ENCODE measurements at places on chromosomes 3 and 15.

DNA sequence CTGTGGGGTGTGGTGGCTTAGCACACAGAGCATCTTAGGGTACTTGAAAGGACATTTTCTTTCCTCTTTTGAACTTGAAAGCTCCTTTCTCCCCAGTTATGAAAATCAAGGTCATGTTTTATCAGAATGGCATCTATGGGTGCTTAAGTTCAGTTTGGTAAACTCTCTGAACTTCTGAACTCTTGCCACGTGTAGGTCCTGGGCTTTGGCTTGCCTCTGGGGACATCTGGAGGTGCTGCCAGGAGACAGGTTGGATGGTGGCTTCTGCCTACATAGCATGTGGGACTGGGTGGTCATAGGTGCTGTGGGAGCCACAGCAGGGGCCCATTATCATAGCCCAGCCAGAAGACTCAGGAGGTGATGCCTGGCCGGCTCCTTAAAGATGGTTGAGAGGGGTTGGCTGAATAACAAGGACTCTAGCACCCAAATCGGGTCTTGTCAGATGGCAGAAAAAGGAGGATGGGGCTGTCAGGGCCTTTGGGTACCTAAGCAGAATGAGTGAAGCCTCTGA is 15.6 kb downstream of the GHRL start:
- no peak for DNase-seq
- H3K36me3 ChIP-seq, result peaks cover 30% of the 10 kb centered on the region
- H3K27me3 ChIP-seq, result no peaks in the 10 kb centered on the region
- H3K4me3 ChIP-seq, result no peak overlapping the region

DNA sequence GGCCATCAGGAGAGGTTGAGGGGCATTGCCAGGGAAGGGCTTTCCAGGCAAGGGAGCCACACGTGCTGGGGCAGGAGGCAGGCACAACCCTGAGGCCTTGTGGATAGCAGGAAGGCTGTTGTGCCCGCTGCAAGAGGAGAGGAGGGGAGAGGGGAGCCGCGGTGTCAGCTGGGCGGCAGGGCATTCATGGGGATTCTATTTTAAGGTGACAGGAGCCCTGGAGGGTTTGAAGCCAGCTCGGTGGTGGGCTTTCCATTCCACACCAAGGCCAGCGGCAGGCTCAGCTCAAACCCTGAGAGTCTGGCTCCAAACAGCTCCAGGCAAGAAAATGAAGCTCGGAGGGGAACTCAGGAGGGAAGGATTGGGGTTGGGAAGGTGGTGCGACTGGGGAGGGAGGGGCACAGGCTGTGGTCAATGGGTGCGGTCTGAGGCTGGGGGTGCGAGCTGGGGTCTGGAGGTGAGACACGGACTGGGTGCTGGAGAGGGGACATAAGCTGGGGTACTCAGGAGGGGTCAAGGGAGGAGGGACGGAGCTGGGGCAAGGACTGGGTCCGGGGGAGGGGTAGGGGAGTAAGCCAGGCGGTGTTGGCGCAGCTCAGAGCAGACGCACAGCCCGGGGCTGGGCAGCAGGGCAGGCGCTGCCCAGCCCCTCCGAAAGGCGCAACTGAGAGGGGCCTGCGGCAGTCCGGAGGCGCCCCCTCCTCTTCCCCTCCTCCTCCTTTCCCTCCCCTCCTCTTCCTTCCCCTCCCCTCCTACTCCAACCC is 43.4 kb downstream of the TPRA1 start:
- H3K4me3 ChIP-seq, result no peak overlapping the region
- peaks cover 4% of the 10 kb centered on the region for H3K4me1 ChIP-seq
- no peak for DNase-seq
- no peak overlapping the region for H3K27ac ChIP-seq
- peaks cover 37% of the 10 kb centered on the region for H3K27me3 ChIP-seq
- no peaks in the 10 kb centered on the region for H3K36me3 ChIP-seq

DNA sequence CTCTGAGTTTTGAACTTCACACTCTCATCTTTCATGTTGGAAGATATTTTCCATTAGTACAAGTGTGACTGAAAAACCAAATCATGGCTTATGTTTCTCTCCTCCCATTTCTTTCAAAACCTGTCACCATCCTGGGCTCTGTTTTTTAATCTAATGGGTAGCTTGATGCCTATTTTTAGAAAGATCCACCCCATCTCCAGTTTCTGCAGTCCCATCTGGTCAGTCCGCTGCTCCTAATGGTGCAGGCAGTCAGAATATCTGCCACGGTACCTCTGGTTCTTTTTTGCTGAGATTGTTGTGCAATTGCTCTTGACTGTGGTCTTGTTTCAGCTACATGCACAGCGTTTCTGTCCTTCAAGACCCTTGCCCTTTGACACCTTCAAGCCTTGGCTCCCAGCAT is 240.9 kb upstream of the CADM2 start:
- no peaks in the 10 kb centered on the region for H3K4me1 ChIP-seq
- no peak overlapping the region for H3K4me3 ChIP-seq
- no peak overlapping the region for H3K27ac ChIP-seq
- H3K36me3 ChIP-seq, result no peaks in the 10 kb centered on the region
- no peak for DNase-seq

DNA sequence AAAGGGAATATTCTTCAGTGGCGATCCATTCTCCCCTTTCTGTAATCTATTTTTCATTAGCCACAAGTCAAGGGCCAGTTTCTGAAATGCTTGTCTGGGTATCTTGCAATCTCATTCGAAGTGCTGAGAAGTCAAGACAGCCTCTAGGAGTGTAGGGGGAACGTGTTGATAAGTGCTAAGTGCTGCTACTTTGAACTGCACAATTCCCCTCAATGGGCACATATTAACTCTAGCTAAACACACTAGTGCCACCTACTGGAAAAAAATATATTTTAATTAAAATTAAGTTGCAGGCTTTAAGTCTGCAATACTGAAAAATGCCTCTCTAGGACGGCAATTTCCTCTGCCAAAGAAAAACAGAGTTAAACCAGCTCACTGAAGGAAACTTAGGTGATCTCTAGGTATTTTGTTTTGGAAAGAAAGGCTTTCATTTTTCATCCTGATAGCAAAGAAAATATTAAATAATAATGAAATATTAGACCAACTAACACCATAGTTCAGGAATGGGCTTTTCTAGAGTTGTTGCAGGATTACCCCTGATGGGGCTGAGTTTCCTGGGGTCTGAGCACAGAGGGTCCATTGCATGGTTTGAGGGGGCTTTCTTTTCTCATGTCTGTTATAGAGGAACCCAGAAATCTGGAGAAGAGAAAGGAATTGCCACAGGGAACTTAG is 181.9 kb upstream of the KBTBD8 start:
- H3K27ac ChIP-seq, result no peak overlapping the region
- DNase-seq, result no peak
- H3K36me3 ChIP-seq, result no peaks in the 10 kb centered on the region
- H3K4me3 ChIP-seq, result no peak overlapping the region
- peaks cover 14% of the 10 kb centered on the region for H3K27me3 ChIP-seq
- H3K4me1 ChIP-seq, result no peaks in the 10 kb centered on the region

- H3K27ac ChIP-seq, result no peak overlapping the region
- no peak overlapping the region for H3K4me3 ChIP-seq
- H3K4me1 ChIP-seq, result no peaks in the 10 kb centered on the region
- H3K36me3 ChIP-seq, result no peaks in the 10 kb centered on the region
- DNase-seq, result no peak
These were observed 5.3 kb upstream of the INSYN1 start for GRCh38 chr15:73758461-73758860.

DNA sequence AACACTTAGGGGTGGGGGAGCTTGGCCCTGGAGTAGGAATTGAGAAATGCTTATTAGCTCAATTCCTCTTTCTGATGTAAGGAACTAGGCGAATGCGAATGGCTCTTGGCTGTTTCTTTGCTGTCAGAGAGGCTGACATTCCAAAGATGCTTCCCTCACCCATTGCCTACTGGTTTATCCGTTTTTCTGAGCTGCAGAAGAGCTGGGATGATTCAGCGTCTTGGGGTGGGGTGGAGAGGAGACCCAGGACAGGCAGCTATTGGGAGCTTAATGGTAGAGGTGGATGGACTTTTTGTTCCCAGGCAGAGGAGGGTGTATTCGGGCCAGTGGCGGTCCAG is 9.8 kb downstream of the PLEKHO2 start:
- DNase-seq, result no peak
- H3K27ac ChIP-seq, result no peak overlapping the region
- H3K4me3 ChIP-seq, result no peak overlapping the region
- H3K4me1 ChIP-seq, result peaks cover 44% of the 10 kb centered on the region
- peaks cover 31% of the 10 kb centered on the region for H3K36me3 ChIP-seq
- H3K27me3 ChIP-seq, result no peaks in the 10 kb centered on the region
